NCI-H1436 (cell line): ENCODE measurements at places on chromosomes 12 and 14.
A peak's percentile ranks its signal among the peaks of the same experiment; 100 is the strongest.

- no peak for DNase-seq
Observed at GRCh38 chr14:71931492-71932228, 569 bp upstream of the RGS6 start.

- no peak for DNase-seq
Observed at GRCh38 chr12:130345292-130345691, 7.6 kb downstream of the PIWIL1 start.

DNA sequence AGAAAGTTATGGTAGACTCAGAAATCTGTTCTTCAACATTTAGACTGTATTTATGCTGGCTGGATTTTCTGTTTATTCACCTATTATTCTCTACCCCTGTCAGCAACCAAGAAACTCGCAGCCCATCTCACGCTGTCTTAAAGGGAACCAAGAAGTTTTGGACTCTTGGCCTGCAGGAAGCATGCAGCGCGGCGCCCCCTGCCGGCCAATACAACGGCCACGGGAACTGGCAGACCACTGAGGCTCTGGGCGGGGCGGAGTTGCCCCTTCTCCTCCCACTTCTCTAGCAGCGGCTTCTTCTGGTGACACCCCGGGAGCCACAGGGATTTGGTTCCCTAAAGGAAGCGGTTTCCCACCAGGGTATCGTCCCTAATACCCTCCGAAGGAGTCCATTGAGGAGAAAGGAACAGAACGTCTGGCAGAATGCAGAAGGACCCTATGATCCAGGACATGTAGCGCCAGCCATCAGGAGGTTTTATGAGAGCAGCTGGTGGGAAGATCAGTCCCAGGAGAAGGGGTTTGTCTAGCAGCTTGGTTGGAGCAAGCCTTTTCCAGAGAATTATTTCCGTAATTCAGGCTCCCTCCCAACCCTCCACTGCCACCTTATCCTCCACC, 21.0 kb upstream of the RNASE2 start:
- DNase-seq = no peak

GRCh38 chr12:115866909-115867525, 410.5 kb downstream of the MED13L start:
- DNase-seq = no peak

DNA sequence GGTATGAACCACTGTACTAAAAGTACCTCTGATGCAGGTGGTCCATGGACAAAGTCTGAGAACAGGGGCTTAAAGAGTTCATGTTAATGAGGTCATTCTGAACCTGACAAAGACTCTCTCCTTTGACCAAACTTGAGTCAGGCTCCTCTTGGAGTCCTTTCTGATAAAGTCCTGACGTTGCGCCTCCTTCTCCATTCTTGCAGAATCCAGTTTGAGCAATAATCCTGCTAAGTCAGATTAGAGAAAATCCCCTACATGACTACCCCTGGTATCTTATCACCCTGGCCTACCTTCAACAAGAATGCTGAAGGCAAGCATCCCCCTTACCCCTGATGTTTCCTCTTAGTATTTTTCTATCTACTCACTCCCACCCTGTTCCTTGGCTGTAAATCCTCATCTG, 46.0 kb upstream of the ISM2 start:
- no peak for DNase-seq

DNA sequence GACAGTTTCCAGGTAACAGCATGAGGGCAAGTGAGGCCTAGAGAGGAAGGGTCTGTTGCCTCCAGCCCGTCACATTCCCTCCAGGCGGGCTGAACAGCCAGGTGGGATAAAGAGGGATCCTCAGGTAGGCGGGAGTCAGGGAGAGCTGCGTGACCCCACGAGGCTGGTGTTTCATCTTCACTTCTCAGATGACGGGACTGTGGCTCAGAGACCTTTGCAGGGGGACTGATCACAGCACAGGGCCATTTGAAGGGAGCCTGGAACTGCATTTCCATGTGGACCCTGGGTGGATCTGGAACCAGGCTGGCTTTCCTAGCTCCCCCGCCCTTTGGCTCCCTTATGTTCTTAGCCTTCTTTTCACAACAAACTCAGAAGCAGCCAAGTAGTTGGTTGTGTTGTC, 37.4 kb downstream of the SH2B3 start:
- no peak for DNase-seq

- DNase-seq = no peak
Observed at GRCh38 chr14:75615200-75615599, 36.8 kb downstream of the FLVCR2 start.

GRCh38 chr12:121787063-121788025, 6.1 kb downstream of the RHOF start:
- DNase-seq = no peak

DNA sequence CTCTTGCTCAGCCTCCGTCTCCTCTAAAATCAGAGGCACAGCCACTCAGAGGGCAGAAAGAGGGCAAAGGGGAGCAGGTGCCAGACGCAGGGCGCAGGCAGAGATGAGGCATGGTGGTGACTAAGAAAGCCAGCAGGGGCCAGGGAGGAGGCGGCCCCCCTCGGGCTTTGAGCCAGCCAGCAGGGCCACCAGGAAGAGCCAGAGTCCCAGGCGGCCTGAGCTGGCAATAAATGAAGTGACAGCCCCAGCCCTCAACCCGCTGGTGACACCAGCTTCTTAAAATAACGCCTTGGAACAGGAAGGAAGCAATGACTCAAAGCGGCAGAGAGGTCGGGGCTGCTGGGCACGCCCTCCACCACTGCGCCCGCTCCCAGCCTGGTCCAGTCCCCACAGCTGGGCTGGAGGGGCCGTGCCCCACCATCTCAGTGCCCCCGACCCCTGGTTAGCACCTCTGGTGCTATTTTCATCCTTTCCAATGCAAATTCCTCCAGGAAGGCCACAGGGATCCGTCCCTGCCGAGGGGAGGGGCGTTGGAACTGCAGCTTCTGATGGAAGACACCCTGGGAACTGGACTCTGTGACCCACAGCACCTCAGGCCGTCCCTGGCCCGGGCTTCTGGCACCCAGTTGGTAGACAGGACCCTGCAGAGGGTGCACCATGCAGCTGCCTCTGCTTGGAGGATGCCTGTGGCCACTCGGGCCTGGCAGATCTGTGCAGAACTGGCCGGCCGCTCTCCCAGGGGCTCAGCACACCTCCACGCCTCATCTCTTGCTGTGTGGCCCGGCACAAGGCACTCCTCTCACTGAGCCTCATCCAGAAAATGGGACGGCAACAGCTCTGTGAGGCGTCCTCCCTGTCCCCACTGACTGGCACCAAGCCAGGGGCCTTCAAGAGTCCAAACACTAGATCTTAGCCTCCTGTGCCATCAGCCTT, 113.7 kb downstream of the NCOR2 start:
- no peak for DNase-seq

DNA sequence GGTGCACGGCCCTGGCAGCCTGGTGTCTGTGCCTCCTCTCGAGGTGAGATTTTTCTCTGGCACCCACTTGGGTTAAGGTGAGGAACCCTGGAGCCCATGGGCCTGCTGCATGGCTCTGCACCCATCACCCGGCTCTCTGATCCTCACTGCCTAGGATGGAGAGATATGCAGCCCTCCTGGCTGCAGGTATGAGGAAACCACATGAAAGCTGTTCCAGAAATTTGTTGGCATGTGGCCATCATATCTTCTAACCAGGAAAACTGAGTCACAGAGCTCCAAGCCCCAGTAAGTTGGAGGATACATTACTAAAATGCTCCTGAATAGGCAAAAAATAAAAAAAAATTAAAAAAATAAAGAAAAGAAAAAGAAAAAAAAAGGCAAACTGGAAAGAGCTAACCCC, 39.3 kb upstream of the DDX11 start:
- no peak for DNase-seq

- no peak for DNase-seq
Observed at GRCh38 chr14:54219261-54220070, 177.3 kb upstream of the CDKN3 start.

DNA sequence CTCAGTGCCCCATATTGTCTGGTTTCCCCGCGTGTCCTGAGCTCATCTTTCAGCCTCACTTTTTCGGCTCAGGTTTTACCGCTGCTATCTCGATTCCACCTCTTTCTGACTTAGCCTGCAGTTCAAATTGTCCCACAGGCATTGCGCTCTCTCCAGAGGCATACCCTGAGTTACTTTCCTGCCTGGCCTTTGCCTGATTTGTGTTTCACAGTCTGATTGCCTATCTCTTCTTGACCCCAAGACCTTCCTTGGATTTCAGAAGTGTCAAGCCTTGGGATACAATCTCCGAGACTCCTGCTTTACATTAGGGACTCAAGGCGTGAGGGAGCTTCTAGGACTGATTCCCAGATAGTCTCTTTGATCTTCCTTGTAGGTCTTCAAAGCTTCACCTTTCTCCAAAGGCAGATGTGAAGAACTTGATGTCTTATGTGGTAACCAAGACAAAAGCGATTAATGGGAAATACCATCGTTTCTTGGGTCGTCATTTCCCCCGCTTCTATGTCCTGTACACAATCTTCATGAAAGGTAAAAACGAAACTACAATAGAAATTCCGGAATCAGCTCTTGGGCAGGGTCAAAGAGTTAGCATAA, 629 bp downstream of the LETMD1 start:
- DNase-seq = no peak

DNA sequence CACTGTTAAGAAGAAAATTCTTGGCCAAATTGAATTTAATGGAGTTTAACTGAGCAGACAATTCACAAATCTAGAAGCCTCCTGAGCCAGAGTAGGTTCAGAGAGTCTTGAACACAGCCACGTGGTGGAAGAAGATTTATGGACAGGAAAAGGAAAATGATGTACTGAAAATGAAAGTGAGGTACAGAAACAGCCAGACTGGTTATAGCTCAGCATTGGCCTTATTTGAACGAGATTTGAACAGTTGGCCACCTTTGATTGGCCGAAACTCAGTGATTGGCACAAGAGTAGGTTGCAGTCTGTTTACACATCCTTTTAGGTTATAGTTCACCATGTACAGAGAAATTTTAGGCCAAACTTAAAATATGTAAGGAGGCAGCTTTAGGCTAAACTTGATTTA, 9.9 kb downstream of the OAS2 start:
- no peak for DNase-seq

GRCh38 chr14:74671789-74672188, 41.1 kb downstream of the AREL1 start:
- no peak for DNase-seq

DNA sequence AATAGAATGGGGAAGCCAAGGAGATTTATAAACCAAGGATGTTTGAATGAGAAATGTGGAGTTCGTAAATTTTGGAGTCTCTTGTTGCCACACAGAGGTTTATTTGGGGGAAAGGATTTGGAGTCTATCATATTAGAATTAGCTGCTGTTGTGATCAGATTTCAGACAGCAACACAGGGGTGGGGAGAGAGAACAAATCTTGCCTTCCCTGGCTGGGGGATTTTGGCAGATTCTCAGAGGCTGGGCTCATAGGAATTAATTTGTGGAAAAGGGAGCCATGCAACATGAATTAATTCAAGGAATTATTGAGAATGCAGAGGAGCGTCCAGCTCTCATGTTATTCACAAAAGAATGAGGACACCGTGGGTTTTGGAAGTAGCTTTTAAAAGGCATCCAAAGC, 73.9 kb upstream of the PRMT8 start:
- DNase-seq = no peak

- DNase-seq = no peak
Observed at GRCh38 chr14:67746927-67747326, 45.2 kb downstream of the RDH12 start.

DNA sequence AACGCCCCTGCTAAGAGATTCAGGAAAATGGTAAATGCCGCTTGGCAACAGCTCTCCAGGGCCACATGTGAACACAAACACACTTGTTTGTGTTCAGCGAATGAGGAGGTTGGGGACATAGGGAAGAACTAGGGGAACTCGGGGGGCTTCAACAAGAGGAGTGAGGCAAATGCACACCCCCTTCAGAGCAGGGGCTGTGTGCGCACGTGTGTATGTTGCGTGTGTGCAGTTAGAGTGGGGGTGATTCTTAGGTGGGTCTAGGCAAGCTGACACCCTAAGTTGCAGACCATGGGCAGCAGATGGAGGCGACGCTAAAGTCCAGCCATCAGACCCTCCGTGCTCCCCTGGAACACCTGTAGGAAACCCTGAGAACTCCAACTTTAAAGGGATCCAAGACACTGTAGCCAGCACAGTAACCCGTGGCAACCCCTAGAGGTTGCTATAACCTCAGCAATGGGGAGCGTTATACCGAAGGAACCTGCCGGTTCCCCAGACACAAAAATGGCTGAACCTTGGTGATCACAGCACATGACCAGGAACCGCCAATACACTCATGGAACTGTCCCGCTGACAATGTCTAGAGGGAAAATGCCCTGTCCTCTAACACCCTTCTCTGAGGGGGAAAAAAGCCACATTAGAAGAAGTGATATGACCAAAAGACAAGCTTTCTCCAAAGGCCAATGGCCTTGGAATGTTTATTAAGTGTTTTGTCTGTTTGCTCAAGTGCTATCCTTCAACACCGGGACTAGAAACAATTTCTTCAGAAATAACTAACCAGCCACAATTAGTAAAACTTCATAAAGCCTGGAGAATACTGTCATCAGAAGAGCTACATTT, 86.5 kb upstream of the CEP83 start:
- peak; percentile 16 for DNase-seq

DNA sequence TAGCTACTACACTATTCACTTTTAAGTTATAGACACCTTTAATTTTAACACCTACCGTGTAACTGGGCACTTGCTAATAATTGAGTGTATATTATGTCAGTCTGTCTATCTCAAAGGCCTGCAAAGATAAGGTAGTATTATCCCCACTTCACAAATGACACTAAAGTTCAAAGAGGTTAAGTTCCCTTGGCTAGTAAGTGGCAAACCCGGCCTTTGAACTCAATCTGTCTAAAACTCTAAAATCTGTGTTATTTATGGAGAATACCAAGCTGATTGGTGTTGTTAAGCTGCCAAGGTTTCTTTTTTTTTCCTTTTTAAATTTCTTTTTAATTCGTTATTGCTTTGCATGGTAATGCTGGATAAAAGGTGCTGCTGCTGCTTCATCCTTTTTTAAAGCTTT, 37.7 kb downstream of the YLPM1 start:
- no peak for DNase-seq

GRCh38 chr12:55965941-55966407, at the start of gene PMEL:
Gene PMEL (minus strand): TSS chr12:55966042. CDS start chr12:55966011, 31 bp downstream.
- DNase-seq = no peak

GRCh38 chr12:2166696-2167095, 113.9 kb downstream of the CACNA1C start:
- DNase-seq = no peak

DNA sequence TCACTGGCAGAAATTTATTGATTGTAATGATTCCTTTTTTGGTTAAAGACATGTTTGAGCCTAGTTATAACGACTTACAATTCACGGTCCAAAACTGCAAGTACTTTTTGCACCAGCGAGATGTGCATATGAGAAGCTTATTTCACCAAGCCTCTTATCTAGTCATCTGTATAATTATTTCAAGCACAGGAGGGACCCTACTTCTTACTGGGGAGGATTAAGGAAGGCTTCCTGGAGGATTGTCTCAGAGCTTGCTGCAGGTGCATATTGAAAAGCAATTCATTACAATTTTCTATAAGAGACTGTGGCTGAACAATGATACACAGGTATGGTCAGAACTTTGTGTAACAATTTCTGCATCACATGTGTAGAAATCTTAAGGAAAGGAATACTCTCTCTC, 152.9 kb downstream of the CAND1 start:
- no peak for DNase-seq

- DNase-seq = no peak
Observed at GRCh38 chr14:42307239-42307825, 700.7 kb downstream of the LRFN5 start.

GRCh38 chr12:97487470-97487869, 24.9 kb downstream of the RMST start:
- no peak for DNase-seq
